ENCODE measurements at places on chromosomes 7 and 10.

DNA sequence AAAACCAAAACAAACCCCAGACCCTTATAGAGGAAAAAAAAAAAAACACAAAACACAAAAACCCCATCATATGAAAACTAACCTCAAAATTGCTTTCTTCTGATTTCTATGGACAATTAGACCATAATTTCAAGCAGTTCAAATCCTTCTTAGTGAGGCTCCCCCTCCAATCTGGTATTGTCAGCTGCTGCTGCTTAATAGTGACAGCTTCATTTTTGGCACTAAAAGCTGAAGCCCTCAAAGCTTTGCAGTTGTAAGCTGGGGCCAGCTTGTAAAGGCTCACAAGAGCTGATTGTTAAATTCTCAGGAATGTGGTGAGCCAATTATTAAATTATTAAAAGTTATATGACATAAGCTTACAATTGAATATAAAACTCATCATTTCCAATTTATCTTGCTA is 21.9 kb downstream of the ATXN7L1 start:
- no peak for DNase-seq

GRCh38 chr10:62638062-62638477 is 166.4 kb upstream of the ADO start:
- DNase-seq = no peak

- DNase-seq = no peak
Observed at GRCh38 chr7:2729031-2729892, 41.3 kb downstream of the AMZ1 start.

DNA sequence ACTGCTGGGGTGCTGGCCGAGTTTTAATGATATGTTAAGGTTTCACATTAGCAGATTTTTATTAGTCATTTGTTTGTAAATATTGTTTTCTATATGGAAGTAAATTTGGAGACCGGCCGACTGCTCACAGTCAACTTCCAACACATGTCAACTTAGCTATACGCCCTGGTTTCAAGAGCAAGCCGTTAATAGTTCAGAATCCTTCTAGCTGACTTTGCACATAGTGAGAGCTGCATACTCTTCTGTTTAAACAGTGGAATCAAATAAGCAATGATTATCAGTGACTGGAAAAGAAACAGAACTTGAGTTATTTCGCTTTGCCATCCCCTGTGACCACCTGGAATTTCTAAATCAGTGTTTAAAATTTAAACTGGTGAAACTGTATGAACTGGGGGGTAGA is 109.9 kb downstream of the PFKFB3 start:
- no peak for DNase-seq

DNA sequence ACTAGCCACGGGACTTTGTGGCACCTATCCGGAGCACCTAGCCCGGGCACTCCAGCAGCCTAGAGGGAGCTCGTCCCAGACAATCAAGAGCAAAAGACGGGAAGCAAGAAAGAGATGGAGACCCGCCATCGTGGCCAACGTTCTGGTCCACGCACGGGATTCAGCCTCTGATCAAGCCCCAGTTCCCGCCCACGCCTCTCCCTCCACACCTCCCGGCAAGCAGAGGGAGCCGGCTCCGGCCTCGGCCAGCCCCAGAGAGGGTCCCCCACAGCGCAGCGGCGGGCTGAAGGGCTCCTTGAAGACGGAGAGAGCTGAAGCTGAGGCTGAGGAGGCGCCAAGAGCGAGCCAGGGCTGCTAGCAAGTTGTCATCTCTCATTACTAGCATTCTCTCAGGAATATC is 992 bp upstream of the SLC39A12 start:
- no peak for DNase-seq

DNA sequence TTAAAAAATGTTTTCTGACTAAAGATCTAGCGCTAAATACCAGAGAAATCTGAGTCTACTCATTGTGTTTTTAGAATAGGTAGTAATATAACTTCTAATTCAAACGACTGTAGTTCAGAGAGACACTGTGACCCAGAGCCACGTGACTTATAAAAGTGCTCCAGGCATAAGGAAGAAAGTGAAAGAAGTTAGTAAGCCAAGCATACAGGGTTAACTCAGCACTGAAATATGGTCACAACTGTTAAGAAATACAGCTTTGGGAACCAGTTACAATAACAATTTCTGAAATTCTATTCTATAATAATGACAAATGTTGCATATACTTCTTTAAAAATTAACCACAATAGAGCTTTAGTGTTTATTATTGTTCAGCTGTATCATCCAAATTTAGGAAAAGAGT is 119.1 kb downstream of the TFEC start:
- DNase-seq = no peak

DNA sequence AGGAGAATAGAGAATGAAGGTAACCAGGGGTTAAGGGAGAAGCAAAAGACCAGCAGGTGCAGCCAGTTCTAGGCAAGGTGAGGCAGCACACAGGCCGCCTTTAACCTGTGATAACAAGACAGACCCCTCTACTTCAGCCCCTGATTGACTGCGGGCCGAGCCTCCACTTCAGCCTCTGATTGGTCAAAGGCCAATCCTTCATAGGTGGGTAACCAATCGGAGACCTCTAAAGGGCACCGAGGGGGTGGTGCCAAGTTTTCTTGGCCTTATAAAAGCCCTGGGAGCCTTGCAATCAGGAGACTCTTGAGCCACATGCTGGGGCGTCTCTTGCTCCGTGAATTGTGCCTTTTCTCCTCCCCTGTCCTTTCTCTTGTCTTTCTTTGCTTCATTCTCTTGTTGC is 98.8 kb downstream of the ELFN1 start:
- DNase-seq = no peak

- no peak for DNase-seq
Observed at GRCh38 chr10:49791100-49791499, 29.0 kb upstream of the OGDHL start.

GRCh38 chr10:44659320-44659719 is 251.8 kb upstream of the TMEM72 start:
- no peak for DNase-seq

GRCh38 chr7:120741371-120742042 is 116.4 kb downstream of the TSPAN12 start:
- no peak for DNase-seq

Data from stimulated activated CD8-positive, alpha-beta memory T cell treated with anti-CD3 and anti-CD28 coated beads, Interleukin-15, amount 100 ng/mL, for 4 hours (primary cell).